Neural progenitor cell (in vitro differentiated cells): ENCODE measurements at places on chromosomes 12 and 14.

GRCh38 chr12:5984873-5985272, 39.8 kb upstream of the ANO2 start:
- H3K27ac ChIP-seq = no peak overlapping the region
- DNase-seq = no peak
- H3K4me3 ChIP-seq = no peak overlapping the region
- H3K27me3 ChIP-seq = no peaks in the 10 kb centered on the region
- peaks cover 19% of the 10 kb centered on the region for H3K4me1 ChIP-seq

DNA sequence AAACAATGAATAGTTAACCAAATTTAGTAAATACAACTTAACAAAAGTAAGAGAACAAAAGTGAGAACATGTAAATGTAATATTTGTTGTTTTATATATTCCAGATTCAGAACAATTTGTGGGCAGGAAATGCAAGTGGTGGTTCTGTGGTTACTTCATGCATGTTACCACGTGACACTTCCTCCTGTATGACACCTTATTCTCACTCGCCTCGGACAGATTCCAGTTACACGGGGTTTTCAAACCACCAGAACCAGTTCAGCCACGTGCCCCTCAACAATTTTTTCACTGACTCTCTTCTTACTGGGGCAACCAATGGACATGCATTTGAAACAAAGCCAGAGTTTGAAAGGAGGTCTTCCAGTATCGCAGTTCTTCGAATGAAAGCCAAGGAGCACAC, 21.0 kb downstream of the ALX1 start:
- H3K36me3 ChIP-seq = no peaks in the 10 kb centered on the region
- DNase-seq = no peak
- no peaks in the 10 kb centered on the region for H3K27me3 ChIP-seq

GRCh38 chr14:30872602-30873001, 1.8 kb upstream of the COCH start:
- peak; percentile 10 for DNase-seq
- H3K4me1 ChIP-seq = peaks cover 11% of the 10 kb centered on the region
- H3K4me3 ChIP-seq = no peak overlapping the region
- no peak overlapping the region for H3K27ac ChIP-seq
- no peaks in the 10 kb centered on the region for H3K36me3 ChIP-seq

DNA sequence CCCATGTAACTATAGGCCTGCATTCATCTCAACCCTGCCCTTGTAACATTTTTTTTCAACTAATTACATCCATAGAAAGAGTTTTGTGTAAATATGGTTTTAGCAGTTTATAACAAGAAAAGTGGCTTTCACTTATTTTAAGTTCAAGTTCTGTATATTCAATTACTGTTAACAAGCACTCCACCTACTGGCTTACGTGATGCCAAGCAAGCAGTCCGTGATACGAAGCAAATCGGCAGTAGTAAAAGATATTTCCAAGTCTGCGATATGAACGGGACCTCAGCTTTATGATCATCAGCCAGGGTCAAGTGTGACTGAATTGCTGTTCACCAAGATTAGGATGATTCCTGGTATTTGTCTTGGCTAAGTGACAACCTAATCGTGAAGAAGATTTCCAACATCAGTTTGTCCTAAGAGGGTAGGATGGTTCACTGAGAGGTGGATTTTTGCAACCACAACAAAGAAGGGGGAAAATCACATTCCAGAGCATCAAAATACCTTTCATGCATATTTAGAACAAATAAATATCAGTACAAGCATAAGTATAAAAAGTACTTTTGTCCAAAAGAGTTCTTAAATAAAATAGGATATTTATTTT, 456.2 kb downstream of the FOXG1 start:
- no peaks in the 10 kb centered on the region for H3K27me3 ChIP-seq
- DNase-seq = no peak
- no peaks in the 10 kb centered on the region for H3K4me1 ChIP-seq
- H3K27ac ChIP-seq = no peak overlapping the region

GRCh38 chr12:3225154-3225795, 148.1 kb downstream of the TSPAN9 start:
- H3K27me3 ChIP-seq = no peaks in the 10 kb centered on the region
- H3K4me3 ChIP-seq = no peak overlapping the region
- H3K27ac ChIP-seq = no peak overlapping the region
- no peak for DNase-seq
- peaks cover 7% of the 10 kb centered on the region for H3K4me1 ChIP-seq

DNA sequence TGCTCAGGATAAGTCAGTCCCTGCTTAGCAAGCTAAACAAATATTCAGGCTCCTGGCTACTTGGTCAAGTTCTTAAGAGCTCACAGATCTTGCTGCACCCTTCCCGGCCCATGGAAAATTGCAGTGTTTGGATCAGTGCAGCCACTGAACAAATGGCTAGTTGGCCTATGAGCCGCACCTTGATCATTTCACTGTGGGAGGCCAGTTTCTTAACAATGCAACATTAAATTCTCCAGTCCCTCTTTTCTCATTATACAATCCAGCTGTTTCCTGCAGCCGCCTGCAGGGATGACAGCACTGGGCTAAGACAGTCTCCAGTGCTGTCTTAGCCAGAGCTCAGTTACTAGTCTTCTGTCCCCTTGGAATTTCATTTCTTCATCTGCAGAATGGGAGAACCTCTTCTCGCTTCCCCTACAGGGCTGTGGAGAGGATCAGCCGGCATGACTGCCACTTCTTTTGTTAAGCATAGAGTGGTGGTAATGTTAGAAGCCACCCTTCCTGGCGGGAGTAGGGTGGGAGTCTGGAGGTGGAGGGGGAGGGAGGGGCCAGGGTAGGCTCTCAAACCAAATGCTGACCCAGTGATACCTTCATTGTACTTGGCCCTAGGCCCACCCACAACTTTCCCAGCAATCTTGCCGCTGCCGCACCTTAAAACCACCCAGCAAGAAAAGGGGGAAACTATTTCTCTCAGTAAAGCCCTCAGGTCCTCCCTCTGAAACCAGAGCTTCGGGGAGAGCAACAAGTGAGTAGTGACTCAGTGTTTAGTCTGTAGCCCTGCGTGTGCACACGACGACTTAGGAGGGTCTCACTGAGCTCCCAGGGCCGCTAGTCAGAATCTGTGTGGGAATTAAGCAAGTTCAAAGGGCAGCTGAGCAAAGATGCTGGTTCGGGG, 145.7 kb downstream of the NUAK1 start:
- H3K36me3 ChIP-seq = no peaks in the 10 kb centered on the region
- H3K27ac ChIP-seq = no peak overlapping the region
- no peak overlapping the region for H3K4me3 ChIP-seq
- DNase-seq = peak; percentile 16

DNA sequence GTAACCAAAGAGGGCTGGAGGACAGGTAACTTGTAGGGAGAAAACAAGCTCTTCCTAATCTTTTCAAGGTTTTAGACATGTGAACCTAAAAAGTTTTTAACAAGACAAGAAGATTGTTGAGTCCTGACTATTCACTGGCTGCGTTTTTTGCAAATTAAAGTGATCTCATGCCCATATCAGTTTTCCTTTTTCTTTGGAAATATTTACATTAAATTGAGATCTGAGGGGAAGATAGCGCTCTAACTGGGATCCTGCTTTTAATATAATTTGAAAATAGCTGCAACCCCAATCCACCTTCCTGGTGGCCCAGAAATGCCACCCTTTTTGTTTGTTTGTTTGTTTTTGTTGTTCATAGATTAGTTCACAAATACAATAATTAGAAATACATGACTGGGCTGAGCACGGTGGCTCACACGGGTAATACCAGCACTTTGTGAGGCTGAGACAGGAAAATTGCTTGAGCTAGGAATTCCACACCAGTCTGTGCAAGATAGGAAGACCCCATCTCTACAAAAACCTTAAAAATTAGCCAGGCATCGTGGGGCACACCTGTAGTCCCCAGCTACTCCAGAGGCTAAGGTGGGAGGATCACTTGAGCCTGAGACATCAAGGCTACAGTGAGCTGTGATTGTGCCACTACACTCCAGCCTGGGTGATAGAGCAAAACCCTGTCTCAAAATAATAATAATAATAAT, 2.4 kb upstream of the SSTR1 start:
- no peak overlapping the region for H3K27ac ChIP-seq
- peaks cover 57% of the 10 kb centered on the region for H3K27me3 ChIP-seq
- no peak overlapping the region for H3K4me3 ChIP-seq

- no peaks in the 10 kb centered on the region for H3K36me3 ChIP-seq
- no peak overlapping the region for H3K27ac ChIP-seq
- no peak overlapping the region for H3K4me3 ChIP-seq
- peaks cover 6% of the 10 kb centered on the region for H3K4me1 ChIP-seq
- DNase-seq = no peak
- peaks cover 4% of the 10 kb centered on the region for H3K27me3 ChIP-seq
These were observed 30.9 kb downstream of the MYO1H start for GRCh38 chr12:109378569-109378968.

DNA sequence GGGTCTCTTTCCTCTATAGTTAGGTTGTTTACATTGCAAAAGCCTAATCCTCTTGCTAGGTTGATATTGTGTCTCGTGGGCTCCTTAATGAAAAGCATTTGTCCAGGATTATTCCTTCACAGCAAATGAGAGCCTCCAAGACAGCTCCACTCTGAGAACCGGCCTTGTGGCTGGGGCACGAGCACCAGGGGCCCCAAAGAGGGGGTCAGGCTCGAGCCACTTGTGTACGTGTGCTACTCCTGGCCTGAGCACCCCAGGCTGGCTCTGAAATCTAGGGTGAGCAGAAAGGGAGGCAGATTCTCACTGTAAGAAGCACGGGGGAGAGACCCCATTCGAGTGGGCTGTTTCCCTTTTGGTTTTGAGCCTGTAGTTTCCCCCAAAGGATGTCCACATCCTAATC, 45.0 kb upstream of the FZD10 start:
- DNase-seq = no peak
- H3K4me1 ChIP-seq = peaks cover 14% of the 10 kb centered on the region
- no peak overlapping the region for H3K27ac ChIP-seq
- no peak overlapping the region for H3K4me3 ChIP-seq

DNA sequence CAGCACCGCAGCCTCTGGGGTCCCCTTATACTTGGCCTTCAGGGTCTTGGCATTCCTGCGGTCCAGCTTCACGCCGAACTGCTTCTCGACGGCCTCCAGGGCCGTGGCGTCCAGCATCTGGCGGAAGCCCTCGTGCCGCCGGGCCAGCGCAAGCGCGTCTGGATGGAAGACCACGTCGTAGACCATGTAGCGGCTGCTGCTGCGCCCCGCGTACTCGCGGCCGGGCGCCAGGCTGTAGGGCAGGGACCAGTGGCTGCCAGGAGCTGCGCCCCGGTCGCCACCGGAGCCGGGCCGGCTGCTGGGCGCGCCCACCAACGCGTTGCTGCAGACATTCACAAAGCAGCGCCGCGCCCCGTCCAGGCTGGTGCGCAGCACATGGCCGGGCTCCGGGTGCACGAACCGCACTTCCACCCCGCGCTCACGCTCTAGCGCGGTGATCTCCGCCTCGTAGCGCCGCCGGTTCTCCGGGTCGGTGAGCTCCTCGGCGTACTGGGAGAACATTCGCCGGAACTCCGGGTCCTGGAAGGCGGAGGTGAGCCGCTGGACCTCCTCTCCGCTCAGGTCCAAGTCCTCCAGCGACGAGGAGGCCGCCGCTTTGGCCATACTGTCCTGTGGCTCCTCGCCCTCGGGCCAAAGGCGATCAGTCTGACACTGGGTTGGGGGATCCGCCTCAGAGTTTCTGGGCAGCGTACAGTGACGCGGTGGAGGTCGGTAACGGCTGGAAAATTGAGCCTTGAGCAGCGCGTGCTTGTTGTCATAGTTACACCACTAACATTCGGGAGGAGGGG, at the start of gene DNAAF2:
DNAAF2 (minus strand) TSS at position 698 of the 788 bp plus-strand sequence; CDS start at position 603, 95 bp downstream.
- DNase-seq = peak; percentile 87
- peaks cover 7% of the 10 kb centered on the region for H3K4me1 ChIP-seq
- peak within 1 kb of the TSS; percentile 95 for H3K27ac ChIP-seq

GRCh38 chr14:95504135-95505029, 12.1 kb downstream of the SYNE3 start:
- no peaks in the 10 kb centered on the region for H3K36me3 ChIP-seq
- no peak overlapping the region for H3K4me3 ChIP-seq
- no peak for DNase-seq
- H3K27ac ChIP-seq = no peak overlapping the region
- no peaks in the 10 kb centered on the region for H3K4me1 ChIP-seq
- no peaks in the 10 kb centered on the region for H3K27me3 ChIP-seq

- no peak overlapping the region for H3K27ac ChIP-seq
- no peak for DNase-seq
- H3K27me3 ChIP-seq = no peaks in the 10 kb centered on the region
- H3K4me3 ChIP-seq = no peak overlapping the region
- no peaks in the 10 kb centered on the region for H3K4me1 ChIP-seq
- no peaks in the 10 kb centered on the region for H3K36me3 ChIP-seq
These were observed 34.2 kb downstream of the PPM1H start for GRCh38 chr12:62900686-62901272.

- H3K27ac ChIP-seq = no peak overlapping the region
- no peak for DNase-seq
- H3K27me3 ChIP-seq = no peaks in the 10 kb centered on the region
- H3K4me1 ChIP-seq = no peaks in the 10 kb centered on the region
These were observed 581.2 kb downstream of the LRFN5 start for GRCh38 chr14:42187846-42188245.
